ENCODE measurements at places on chromosomes 12 and 14.

- no peak for DNase-seq
Observed at GRCh38 chr12:93612776-93613175, 40.3 kb downstream of the SOCS2 start.

- no peak for DNase-seq
Observed at GRCh38 chr12:64059685-64060084, 162.4 kb downstream of the KICS2 start.

DNA sequence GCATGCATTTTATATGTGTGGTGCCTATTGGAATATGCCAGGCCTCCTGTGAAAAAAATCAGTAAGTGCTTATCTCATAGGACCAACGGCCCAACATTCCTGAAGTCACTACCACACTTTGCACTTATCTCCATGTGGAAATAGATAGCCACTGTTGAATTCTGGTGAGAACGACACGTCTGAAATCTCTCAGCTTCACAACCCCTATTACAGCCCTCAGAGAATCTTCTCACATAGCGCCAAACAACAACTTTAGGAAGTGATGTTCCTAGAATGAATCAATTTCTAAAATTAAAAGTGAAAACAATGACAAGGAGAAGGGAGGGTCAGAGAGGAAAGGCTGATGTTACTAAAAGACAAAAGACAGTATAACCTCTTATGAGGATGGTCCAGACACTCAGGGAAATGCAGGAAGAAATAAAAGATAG is 270.8 kb upstream of the BTG1 start:
- DNase-seq: no peak

DNA sequence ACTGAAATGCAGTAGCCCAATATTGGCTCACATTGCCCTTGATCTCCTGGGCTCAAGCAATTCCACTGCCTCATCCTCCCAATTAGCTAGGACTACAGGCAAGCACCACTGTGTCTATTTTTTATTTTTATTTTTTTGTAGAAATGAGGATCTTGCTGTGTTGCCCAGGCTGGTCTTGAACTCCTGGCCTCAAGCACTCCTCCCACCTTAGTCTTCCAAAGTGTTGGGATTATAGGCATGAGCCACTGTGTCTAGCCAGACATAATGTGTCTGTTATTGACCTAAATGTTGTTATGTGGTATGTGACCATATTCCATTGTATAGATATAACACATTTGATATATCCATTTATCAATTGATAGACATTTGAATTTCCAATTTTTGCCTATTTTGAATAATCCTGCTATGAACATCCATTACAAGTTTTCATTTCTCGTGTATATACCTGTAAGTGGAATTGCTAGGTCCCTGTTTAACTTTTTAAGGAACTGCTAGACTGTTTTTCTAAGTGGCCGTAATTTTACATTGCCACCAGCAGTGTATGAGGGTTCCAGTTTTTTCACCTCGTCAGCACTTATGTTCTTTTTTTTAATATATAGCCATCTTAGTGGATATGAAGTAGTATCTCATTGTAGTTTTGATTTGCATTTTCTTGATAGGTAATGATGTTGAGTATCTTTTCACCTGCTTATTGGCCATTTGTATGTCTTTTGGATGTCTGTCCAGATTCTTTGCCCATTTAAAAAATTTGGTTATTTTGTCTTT is 9.4 kb downstream of the USP15 start:
- DNase-seq: no peak

DNA sequence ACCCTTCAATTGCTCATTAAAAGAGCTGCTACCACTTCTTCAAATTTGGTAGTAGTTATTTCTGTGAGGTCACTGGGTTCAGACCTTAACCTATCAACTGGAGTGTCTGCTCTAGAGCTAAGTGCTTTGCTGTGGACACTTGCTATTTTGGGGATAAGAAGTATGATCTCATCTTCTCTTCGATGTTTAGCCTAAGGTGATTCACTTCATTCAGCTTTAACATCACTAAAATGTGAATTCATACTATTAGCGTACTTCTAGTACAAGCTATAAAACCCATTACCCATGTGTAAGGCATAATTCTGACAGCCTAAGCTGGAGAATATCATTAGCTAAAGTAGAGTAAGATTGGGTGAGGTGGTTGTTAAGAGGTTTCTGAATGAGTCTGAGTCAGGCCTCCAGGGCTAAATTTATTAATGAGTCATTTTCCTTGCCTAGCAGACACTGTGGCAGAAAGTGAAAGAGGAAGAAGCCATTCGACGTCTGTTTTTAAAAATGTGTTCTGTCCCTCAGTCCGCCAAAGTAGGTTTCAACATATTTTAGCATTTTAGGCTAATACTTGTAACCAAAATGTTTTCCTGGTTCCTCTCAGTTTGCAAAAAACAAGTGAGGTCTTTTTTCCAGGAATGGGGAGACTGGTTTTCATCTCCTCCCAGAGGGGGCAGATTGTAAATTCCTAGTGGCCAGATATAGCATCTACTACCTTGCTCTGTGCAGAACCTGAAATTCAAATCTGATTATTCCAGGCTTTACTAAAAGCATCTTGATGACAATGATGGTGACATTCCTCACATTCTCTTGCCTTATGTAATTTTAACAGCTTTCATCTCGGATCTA is 103.6 kb downstream of the SSPN start:
- no peak for DNase-seq

DNA sequence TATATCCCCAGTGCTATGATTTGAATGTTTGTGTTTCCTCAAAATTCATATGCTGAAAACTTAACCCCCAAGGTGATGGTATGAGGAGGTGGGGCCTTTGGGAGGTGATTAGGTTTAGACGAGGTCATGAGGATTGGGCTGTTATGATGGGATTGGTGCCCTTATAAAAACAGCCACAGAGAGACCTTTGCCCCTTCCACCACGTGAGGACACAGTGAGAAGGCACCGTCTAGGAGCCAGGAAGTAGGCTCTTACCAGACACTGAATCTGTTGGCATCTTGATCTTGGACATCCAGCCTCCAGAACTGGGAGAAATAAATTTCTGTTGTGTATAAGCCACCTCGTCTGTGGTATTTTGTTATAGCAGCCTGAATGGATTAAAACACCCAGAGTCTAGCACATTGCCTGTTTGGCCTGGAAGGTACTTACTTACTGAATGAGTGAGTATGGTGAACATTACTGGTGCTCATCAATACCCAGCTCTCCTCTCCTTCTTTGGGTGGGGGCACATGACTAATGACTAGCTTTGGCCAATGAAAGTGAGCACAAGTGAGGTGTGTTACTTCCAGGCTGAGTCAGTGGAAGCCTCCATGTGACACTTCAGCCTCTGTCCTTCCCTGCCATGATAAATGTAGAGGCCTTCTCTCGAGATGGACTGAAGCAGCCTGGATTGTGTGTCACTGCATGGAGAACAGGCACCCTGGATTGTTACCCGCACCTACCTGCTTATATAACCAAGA is 72.4 kb upstream of the CHST11 start:
- DNase-seq: no peak

DNA sequence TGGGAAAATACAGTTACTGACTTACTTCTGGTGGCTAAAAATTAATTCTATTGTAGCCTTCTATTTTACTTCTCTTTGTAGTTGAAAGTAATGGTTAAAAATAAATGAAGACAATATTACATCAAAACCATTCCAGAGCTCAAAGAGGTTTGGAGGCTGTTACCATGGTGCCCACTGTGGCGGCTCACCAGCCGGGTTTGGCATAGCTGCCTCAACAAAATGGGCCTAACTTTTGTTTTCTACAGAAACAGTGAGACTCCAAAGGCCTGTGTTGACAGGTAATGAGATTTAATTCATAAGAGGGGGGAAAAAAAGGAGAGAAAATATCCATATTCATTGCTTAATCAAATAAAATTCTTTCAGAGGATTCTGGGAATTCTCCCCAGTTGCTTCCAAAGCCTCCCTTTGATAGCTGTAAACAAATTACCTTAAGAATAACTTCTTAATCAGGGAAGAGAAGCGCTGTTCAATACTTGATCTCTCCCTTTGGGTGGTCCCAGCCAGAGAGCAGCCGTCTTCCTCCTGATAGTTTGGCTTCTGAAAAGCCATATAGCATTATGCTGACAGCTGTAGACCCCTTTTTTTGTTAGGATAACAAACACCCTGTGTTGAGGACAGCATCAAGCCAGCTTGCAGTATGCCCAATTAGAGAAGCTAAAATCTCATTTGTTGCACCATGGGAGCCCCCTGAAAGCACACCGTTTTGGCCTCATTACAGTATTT is 266.8 kb downstream of the NEDD1 start:
- no peak for DNase-seq

- DNase-seq: no peak
Observed at GRCh38 chr14:26522967-26523366, 74.9 kb downstream of the NOVA1 start.

- DNase-seq: no peak
Observed at GRCh38 chr12:24979329-24979728, 30.4 kb upstream of the BCAT1 start.

DNA sequence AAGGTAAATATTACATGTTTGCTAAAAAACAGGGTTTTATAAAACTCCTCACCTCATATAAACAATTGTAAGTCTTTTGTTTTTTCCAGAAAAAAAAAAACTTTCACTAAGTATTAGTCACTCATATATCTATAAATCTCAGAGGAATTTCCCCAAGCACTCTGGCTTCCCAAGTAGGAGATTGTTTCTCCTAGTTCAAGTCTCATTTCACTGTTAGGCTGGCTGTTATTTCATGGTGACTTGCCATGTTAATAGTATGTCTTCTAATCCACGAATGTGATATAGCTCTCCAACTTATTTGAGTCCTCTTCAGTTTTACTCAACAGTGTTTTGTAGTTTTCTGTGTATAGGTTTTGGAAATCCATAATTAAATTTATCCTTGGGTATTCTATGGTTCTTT is 61.6 kb downstream of the CAPZA3 start:
- no peak for DNase-seq

DNA sequence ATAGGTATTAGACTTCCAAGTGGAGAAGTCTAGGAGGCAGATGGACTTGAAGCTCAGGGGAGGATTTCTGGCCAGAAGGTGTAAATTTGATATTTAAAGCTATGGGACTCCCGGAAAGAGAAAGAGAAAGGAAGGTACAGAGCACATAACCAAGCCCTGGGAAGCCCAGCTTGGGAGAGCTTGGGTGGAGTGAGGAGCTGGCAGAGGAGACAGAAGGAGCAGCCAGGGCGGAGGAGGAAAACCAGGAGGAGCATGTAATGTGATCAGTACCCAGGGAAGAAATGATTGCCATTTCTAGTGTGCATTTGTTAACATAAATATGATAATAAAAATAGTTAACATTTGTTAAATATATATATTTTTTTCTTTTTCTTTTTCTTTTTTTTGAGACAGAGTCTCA is 67.4 kb downstream of the KICS2 start:
- no peak for DNase-seq

- DNase-seq: no peak
Observed at GRCh38 chr12:20404576-20405346, 36.4 kb downstream of the PDE3A start.
